ENCODE measurements at places on chromosomes 13 and 19. TPM values are rescaled to one million over a fixed set of nuclear protein-coding genes. Genes with fewer than 3 reads are reported as not detected.

Gene INSR
- total RNA-seq, result 30.7 TPM

Gene LSM7
- total RNA-seq, result 144 TPM

Gene DHDH
- total RNA-seq, result not detected

Gene C1QTNF9B
- not detected for total RNA-seq

Gene AMH
- total RNA-seq, result 0.86 TPM

Gene PNMA8B
- total RNA-seq, result 0.11 TPM

Gene CABP5
- not detected for total RNA-seq

Gene FSTL3
- total RNA-seq, result 18.5 TPM

Gene FCGBP
- 0.04 TPM for total RNA-seq

Gene VSTM2B
- total RNA-seq, result not detected

Gene LIM2
- total RNA-seq, result not detected

Gene PRTN3
- not detected for total RNA-seq

Gene PEAK3
- not detected for total RNA-seq

Gene CDX2
- not detected for total RNA-seq

Gene ZNF560
- 2.1 TPM for total RNA-seq

Gene FCHO1
- total RNA-seq, result 0.56 TPM

Gene PLIN5
- total RNA-seq, result 0.32 TPM

Gene F10
- 0.13 TPM for total RNA-seq

Gene ZIK1
- 2.8 TPM for total RNA-seq

Gene ZNF599
- total RNA-seq, result 4.5 TPM

Gene CYP2S1
- 0.32 TPM for total RNA-seq

Gene CADM4
- total RNA-seq, result 4.3 TPM

Gene ZNF331
- 8.5 TPM for total RNA-seq

Gene CCL25
- total RNA-seq, result not detected

Gene SPPL2B
- total RNA-seq, result 22.5 TPM

Gene MISP3
- total RNA-seq, result 0.14 TPM

Gene MAMSTR
- 0.20 TPM for total RNA-seq

Gene CYP2A7
- total RNA-seq, result not detected

Gene PTPRS
- total RNA-seq, result 11.9 TPM

Gene RGL3
- total RNA-seq, result 2.6 TPM

Gene TMEM150B
- not detected for total RNA-seq

Gene CNN2
- 188 TPM for total RNA-seq

Gene URAD
- total RNA-seq, result not detected

Gene SLC17A7
- not detected for total RNA-seq

Gene OR4F17
- total RNA-seq, result not detected

Gene ARHGEF1
- total RNA-seq, result 46.3 TPM

Gene PPP1R13L
- 8.6 TPM for total RNA-seq

Gene ZNF284
- total RNA-seq, result 2.6 TPM

Gene SIRT2
- total RNA-seq, result 47.3 TPM

Gene UBE2L5
- not detected for total RNA-seq

Gene CALR3
- not detected for total RNA-seq

Gene ZNF491
- 0.86 TPM for total RNA-seq

Gene ZNF99
- total RNA-seq, result not detected

Gene ZNF221
- 7.7 TPM for total RNA-seq

Gene SLC25A41
- 0.07 TPM for total RNA-seq

Data from pulmonary artery endothelial cell (primary cell).